CD14-positive monocyte (primary cell): ENCODE measurements at places on chromosomes 13 and 19.
A peak's percentile ranks its signal among the peaks of the same experiment; 100 is the strongest.

DNA sequence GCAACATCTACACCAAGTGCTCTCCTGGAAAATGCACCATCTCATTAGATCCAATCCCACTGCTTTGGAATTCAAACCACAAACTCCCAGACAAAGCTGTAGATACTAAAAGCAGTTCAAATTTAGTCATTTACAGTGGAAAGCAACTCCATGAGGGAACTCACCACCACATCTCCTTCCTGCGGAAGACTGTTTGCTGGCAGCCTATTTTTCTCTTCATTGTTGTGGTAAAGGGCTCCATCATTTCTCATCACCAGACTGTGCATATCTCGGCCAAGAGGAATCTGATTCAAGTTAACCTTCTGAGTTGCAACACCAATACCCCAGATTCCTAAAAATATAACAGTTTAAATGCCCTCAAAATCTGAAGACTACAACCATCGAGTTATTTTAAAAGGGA is 8.4 kb downstream of the SPRYD7 start:
- no peak for DNase-seq

DNA sequence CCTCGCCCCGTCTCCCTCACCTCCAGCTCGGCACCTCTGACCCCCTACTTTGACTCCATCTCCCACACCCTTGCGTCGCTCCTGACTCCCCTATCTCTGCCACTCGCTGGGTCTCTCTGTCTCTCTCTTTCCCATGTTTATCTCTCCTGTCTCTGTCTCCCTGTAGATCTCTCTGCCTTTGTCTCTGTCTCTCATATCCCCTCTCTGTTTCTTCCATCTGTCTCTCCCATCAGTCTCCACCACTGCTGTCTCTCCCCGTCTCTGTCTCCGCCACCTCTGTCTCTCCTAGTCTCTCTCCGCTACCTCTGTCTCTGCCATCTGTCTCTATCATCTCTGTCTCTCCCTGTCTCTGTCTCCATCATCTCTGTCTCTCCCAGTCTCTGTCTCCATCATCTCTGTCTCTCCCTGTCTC is 12.4 kb upstream of the BBC3 start:
- no peak for DNase-seq

DNA sequence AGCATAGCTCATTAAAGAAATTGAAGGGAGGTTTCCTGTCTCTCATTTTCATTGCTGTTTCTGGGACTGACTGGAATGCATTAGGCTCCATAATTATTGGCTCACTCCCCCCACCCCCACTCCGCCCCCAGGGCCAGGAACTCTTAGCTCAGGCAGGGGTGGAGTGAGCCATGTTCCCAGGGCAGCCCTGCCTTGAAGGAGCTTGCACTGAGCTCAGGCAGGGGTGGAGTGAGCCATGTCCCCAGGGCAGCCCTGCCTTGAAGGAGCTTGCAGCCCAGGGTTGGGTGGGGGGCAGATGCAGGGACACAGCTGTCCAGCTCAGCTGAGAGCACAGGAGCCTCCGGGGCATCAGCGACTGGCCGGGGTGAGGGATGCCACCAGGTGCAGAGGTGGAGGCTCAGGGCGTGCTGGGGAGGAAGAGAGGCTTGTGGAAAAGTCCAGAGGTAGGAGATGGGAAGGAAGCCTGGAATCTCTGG is 39.1 kb upstream of the TFDP1 start:
- DNase-seq = no peak

- no peak for DNase-seq
Measured at GRCh38 chr13:111577956-111578605, 257.6 kb downstream of the TEX29 start.

DNA sequence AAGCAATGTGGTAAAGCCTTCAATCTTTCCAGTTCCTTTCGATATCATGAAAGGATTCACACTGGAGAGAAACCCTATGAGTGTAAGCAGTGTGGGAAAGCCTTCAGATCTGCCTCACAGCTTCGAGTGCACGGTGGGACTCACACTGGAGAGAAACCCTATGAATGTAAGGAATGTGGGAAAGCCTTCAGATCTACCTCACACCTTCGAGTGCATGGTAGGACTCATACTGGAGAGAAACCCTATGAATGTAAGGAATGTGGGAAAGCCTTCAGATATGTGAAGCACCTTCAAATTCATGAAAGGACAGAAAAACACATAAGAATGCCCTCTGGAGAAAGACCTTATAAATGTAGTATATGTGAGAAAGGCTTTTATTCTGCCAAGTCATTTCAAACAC is 15.6 kb upstream of the ZNF763 start:
- no peak for DNase-seq

GRCh38 chr19:3668331-3669081 is 31.8 kb downstream of the PIP5K1C start:
- no peak for DNase-seq

DNA sequence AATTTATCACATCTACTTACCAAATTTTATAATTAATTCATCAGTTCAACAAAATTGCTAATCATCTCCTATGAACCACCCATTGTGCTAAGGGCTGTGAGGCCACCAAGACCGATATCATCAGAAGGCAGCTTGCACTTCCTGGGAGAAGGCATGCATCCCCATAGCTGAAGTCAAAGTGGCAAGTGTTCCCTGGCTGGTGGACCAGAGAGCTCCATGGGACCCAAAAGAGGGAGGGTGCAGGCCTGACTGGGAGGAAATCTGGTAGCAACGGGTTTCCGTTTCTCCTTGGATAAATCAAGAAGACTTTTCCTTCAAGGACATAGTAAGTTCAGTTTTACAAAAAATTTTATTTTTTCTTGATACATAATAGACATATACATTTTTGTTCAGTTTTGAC is 325.2 kb downstream of the FGF9 start:
- no peak for DNase-seq

GRCh38 chr13:33362986-33363727 is 77.6 kb upstream of the STARD13 start:
- peak; percentile 87 for DNase-seq

- no peak for DNase-seq
Measured at GRCh38 chr13:48580185-48580803, 47.4 kb upstream of the RCBTB2 start.

GRCh38 chr19:18023622-18024251 is 15.8 kb downstream of the ARRDC2 start:
- peak; percentile 92 for DNase-seq

DNA sequence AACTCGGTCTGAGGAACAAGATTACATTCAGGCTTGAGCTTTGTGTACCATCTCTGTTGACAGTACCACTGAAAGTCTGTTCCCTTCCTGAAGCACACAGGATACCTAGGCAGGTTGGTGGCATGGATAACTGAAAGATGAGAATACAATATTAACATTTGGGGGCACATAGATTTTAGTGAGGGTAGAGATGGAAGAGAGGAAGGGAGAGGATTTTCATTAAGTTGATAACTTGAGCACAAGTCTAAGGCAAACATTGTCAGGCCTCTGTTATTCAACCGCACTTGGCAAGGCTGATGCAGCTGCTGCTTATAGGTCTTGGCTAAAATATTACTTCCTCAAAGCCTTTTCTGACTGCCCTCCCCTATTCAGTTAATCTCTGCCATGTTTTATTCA is 10.9 kb downstream of the MIR17HG start:
- DNase-seq = no peak

GRCh38 chr19:18495204-18495911 is 26.5 kb downstream of the ELL start:
- no peak for DNase-seq

DNA sequence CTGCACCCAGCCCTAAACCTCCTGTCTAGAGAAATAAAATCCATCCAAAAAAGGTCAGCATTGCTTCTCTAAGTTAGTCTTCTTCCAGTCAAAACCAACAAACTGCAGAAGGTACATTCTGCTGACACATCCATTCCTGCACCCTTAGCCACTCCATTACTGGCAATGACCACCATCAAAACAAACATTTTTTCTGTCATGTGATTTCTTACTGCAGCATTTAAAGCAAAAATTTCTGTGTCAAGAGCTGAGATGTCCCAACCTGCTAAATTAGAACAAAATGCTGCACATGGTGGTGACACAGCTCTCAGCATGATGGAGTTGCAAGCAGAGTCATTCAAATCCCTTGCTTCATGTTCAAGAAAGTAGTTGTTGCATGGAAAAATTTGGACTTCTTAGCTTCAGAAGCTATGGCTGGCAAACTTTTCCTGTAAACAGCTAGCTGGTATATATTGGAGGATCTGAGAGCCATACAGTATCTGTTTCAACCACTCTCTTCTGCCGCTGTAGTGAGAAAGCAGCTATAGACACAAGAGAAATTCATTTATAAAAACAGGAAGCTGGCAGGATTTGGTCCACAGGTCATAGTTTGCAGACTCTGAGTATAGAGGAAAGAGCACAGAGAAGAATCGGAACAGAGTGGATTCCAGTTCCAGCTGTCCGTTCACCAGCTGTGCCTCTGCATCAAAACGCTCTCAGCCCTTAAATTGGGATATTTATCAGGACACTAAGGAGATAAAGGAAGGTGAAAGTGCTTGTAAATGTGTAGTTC is 17.4 kb downstream of the RUBCNL start:
- peak; percentile 48 for DNase-seq

DNA sequence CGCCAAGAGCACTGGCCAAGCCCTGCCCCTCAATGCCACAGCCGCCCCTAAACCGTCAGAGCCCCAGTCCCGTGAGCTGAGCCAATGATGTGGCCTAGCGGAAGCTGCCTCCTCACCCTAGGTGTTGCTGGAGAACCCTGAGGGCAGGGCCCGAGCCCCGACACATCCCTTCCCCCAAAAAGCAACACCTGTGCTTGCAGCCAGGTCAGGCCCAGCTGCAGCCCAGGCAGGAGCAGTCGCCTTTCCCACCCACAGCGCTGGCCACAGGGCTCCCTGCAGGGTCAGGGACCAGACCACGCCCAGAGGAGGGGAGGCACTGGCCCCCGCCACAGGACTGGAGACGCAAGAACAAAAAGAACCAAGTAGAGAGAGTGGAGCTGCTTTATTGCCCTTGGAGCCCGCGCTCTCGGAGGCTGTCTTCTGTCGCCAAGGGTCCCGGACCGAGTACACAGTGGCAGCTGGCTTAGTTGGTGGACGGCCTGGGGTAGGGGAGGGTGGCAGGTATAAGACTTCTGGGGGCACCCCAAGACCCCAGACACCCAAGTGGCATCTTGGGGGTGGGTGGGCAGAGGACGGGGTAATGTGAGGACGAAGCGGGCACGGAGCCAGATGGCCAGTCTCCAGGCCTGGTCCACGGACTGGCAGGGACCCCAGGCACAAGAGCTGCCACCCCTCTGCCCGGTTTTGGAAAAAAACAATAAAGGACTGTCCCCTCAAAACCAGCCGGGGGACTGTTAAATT is 3.3 kb downstream of the P2RY11 start:
- DNase-seq = no peak

DNA sequence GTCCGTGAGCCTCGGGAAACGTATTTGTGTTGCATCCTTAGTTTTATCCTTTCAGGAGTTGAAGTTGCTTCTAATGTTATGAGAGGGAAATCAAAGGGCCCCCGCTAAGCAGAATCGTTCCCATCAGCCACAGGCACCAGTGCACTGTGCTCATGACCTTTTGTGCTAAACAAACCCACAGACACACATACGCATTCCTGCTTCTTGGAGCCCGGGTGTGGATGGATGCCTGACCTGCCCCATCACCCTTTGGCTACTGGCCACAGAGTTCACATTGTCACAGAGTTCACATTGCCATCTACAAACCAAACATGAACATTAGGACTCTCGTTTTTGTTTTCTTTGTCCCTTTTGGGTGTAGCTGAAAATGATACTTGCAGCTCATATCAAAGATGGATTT is 47.2 kb downstream of the CHST8 start:
- no peak for DNase-seq

DNA sequence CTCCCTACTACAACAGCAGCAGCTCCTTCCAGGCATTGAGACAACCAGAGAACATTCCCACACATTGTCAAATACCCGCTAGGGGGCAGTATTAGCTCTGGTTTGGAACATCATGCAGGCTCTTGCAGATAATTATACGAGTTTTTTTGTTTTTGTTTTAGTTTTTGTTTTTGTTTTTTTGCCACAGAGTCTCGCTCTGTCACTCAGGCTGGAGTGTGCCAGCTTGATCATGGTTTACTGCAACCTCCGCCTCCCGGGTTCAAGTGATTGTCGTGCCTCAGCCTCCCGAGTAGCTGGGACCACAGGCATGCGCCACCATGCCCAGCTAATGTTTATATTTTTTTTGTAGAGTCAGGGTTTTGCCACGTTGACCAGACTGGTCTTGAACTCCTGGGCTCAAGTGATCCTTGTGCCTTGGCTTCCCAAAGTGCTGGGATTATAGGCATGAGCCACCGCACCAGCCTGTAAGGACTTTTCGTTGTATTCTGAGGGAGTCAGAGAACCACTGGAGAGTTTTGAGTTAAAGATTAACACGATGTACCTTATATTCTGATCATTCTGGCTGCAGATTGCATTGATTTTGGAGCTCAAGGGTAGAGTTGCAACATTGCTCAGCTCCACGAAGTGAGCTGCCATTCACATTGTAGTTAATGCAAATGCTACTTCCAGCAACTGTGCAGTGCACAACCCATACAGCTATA is 41.7 kb upstream of the CEACAM20 start:
- peak; percentile 65 for DNase-seq

DNA sequence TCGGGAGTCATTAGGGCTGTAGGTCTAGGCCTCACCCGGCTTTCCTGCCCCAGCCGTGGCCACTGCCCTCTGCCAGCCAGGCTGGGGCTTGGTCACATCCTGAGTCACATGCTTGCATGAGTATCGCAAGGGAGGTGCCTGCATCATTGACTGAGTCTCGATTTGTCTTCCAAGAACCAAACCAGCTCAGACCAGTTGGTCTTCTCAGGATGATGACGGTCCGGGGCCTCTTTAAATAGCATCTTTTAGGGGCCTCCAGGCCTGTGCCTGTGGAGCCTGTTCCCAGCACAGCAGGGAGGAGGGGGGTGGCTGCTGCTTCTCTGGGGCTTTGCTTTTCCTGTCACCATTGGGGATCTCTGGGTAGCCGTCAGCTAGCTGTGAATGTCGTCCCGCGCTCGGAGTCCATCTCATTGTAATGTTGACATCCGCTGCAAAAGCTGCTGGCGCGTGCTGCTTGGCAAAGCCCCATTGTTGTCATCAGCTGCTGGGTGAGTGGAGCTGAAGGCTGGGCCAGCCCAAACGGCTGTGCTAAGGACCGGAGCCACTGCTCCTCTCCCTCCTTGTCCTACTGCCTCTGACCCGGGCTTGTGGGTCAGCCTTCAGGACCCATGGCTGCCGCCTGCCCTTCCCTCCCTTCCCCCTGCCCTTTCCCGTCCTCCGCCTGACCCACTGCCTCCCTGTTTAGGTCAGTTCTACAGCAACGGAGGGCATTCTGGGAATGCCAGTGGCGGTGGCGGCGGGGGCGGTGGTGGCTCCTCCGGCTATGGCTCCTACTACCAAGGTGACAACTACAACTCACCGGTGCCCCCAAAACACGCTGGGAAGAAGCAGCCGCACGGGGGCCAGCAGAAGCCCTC is 14.3 kb upstream of the QTRT1 start:
- DNase-seq = no peak

- no peak for DNase-seq
Measured at GRCh38 chr19:11020423-11020822, 59.6 kb downstream of the SMARCA4 start.

GRCh38 chr13:77868717-77869116 is 49.9 kb downstream of the EDNRB start:
- DNase-seq = no peak

- DNase-seq = peak; percentile 37
Measured at GRCh38 chr13:50203256-50203941, 188.2 kb downstream of the KCNRG start.

GRCh38 chr13:59345311-59345710 is 818.4 kb downstream of the DIAPH3 start:
- DNase-seq = no peak
